SJCRH30 (cell line): ENCODE measurements at places on chromosomes 5 and 9. TPM values are rescaled to one million over a fixed set of nuclear protein-coding genes. Genes with fewer than 3 reads are reported as not detected.

GRCh38 chr5:30997681-30998080 lies 195.8 kb upstream of the CDH6 start:
- no peaks in the 10 kb centered on the region for H3K36me3 ChIP-seq
- no peaks in the 10 kb centered on the region for H3K27me3 ChIP-seq
- DNase-seq = no peak
- H3K4me3 ChIP-seq = no peak overlapping the region
- no peaks in the 10 kb centered on the region for H3K4me1 ChIP-seq

DNA sequence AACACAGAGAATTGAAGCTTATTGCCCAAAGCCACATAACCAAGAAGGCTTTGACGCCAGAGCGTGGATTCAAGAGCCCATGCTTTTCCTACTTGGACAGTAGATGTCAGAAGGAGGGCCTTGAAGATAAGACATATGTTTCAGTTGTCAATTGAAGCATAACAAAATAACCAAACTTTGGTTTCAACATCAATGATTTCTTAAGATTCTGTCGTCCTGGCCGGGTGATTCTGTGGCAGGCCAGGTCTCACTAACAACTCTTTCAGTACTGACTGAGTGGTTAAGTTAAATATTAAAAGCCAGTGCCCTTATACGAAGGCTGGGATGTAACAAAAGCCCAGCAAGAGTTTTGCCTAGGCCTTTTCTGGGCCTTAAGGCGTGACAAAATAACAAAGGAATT lies 94.0 kb downstream of the RCL1 start:
- no peaks in the 10 kb centered on the region for H3K4me1 ChIP-seq
- H3K27ac ChIP-seq = no peak overlapping the region
- H3K36me3 ChIP-seq = no peaks in the 10 kb centered on the region
- DNase-seq = no peak

DNA sequence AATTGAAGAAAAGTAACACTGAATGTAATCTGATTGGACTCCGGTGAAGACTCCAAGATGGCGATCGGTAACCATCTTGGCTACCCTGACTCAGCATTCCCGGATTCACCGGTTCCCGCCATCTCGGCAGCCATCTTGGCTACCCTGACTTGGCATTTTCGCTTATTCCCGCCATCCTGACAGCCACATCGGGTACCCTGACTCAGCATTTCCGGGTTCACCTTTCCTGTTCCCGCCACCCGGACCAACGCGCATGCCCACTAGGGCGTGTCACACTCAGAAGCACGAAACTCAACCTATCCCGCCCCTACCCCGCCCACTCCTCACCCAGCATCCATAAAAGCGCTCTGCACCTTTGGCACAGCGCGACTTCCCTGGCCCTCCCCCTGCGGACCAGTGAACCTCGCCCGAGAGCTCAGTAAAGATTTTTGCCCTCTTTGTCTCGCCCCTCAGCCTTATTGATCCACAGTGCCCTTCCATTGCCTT lies 17.2 kb downstream of the SPTLC1 start:
- DNase-seq = no peak
- H3K27me3 ChIP-seq = no peaks in the 10 kb centered on the region
- H3K27ac ChIP-seq = no peak overlapping the region
- H3K4me1 ChIP-seq = no peaks in the 10 kb centered on the region
- H3K4me3 ChIP-seq = no peak overlapping the region
- H3K36me3 ChIP-seq = peaks cover 15% of the 10 kb centered on the region

DNA sequence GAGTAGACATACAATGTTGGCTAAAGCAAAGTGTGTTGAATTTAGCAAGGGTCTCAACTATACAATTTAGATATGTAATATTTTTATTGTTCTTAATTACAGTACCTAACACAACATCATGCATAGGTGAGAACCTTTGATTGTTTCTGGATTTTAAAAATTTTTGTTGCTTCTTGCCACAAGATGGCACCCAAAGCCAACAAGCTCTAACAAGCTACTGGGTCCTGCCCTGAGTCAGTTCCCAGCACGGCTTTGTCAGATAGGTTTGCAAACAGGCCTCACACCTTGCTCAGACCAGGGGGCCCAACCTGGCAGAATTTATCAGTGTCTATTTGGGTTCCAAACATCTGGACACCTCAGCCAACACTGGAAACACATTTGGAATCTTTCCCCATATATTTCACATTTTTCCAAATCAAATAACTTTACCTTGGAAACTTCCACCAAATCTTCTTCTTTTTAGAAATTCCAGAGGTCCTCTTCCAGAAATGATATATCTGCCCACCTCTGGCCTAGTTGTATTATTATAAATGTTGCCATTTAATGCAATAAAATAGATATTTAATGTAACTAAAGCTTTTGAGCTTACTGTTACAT lies 49.5 kb upstream of the EGFLAM start:
- H3K27me3 ChIP-seq = no peaks in the 10 kb centered on the region; the same call in 1 of the 2 replicates
- peak; percentile 57 for DNase-seq
- no peak overlapping the region for H3K4me3 ChIP-seq
- H3K4me1 ChIP-seq = no peaks in the 10 kb centered on the region
- no peak overlapping the region for H3K27ac ChIP-seq
- no peaks in the 10 kb centered on the region for H3K36me3 ChIP-seq

DNA sequence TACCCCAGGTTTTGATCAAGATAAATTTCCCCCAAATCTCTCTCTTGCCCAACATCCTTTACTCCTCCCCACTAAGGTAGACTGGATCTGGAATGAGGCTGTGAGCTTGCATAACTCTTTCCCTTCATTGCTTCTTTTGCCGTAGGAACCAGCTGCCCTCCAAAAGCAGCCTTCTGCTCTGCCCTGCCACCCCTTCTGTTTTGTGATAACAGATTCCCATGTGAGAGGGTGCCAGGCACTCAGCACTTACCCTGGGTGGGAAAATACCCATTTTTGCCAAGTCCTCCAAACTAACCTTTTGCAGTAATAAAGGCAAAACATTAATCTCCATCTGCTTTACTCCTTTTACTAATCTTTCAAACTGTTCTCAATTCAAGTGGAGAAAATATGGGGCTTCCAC lies 182.6 kb downstream of the ASTN2 start:
- no peaks in the 10 kb centered on the region for H3K27me3 ChIP-seq
- peaks cover 3% of the 10 kb centered on the region; the same call in 1 of the 2 replicates for H3K36me3 ChIP-seq
- H3K4me1 ChIP-seq = no peaks in the 10 kb centered on the region

- H3K4me3 ChIP-seq = no peak overlapping the region
- H3K4me1 ChIP-seq = peaks cover 27% of the 10 kb centered on the region
- H3K27ac ChIP-seq = peak overlapping the region; percentile 59
- no peaks in the 10 kb centered on the region for H3K27me3 ChIP-seq
Measured at GRCh38 chr5:147674411-147674810, 108.1 kb downstream of the JAKMIP2 start.

GRCh38 chr9:94905606-94906005 lies 179.1 kb downstream of the AOPEP start:
- no peaks in the 10 kb centered on the region for H3K27me3 ChIP-seq
- H3K4me1 ChIP-seq = peaks cover 26% of the 10 kb centered on the region
- no peak overlapping the region for H3K4me3 ChIP-seq
- H3K27ac ChIP-seq = no peak overlapping the region
- no peaks in the 10 kb centered on the region for H3K36me3 ChIP-seq

The PITX1 gene
- 37.8 and 38.5 TPM in 2 replicates for total RNA-seq

The CAPSL gene
- not detected in 2 replicates for total RNA-seq

DNA sequence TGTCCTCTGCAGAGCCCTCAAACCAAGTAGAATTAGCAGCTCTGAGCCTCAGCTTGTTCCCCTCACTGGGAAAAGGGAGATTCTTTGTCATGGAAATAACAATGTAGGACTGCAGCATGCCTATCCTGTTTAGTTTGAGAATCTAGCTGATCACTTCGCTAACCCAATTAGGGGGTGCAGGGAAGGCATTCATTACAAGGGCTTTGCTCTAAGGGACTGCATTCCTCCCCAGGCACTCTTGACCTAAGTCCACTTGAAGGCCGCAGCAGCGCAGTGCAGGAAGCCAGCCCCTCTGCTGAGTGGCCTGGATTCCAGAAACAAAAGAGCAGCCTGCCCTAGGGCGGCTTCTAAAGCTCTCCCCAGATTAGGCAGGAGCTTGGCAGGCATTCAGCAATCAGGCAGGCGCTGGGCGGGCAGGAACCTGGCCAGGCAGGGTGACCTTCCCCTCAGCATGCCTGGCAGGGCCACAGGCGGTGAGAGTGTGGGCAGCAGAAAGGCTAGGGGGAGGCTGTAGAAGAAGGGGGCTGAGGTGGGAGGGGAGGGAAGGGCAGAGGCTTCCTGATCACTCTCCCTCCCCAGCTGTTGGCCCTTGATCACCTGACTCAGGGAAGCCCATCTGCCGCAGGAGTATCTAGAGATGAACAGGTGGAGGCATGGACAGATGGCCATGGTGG lies 24.8 kb downstream of the CCNJL start:
- peak overlapping the region; percentile 32 for H3K27ac ChIP-seq
- H3K36me3 ChIP-seq = peaks cover 5% of the 10 kb centered on the region; the same call in 1 of the 2 replicates
- H3K4me3 ChIP-seq = no peak overlapping the region
- H3K27me3 ChIP-seq = no peaks in the 10 kb centered on the region
- DNase-seq = peak; percentile 79
- peaks cover 19% of the 10 kb centered on the region for H3K4me1 ChIP-seq

The ALDH1A1 gene
- total RNA-seq = 1.0 and 1.6 TPM in 2 replicates

DNA sequence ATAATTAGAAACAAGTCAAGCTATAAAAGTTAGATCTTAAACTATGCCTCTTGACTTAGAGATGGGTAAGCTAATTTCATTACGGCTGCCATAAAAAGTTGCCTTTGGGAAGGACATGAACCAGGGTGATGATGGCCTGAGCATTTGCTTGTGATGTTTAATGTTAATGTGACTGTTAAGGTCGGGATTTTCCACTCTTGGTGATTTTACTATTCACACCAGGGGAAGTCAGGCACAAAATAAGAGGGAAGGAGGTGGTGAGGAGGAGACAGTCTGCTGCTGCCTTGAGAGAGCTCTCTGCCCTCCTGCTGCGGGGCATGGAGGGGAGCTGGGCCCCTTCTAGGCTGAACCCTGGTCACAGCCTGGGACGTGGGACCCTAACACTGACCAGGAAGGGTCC lies 34.4 kb downstream of the AHRR start:
- no peak overlapping the region for H3K27ac ChIP-seq
- H3K4me3 ChIP-seq = no peak overlapping the region
- DNase-seq = no peak
- H3K4me1 ChIP-seq = no peaks in the 10 kb centered on the region
- no peaks in the 10 kb centered on the region for H3K36me3 ChIP-seq
- no peaks in the 10 kb centered on the region for H3K27me3 ChIP-seq

- no peaks in the 10 kb centered on the region for H3K36me3 ChIP-seq
- no peak overlapping the region for H3K27ac ChIP-seq
- H3K27me3 ChIP-seq = no peaks in the 10 kb centered on the region
- H3K4me1 ChIP-seq = 0 out of 2 replicates have a peak, but pooled peaks cover 2% of the 10 kb centered on the region
- no peak for DNase-seq
- no peak overlapping the region for H3K4me3 ChIP-seq
Measured at GRCh38 chr5:115289104-115289503, 7.3 kb downstream of the CCDC112 start.

The STPG3 gene
- not detected in 2 replicates for total RNA-seq

The AIF1L gene
- 0.53 and 1.0 TPM in 2 replicates for total RNA-seq

The SREK1 gene
- 67.5 and 103 TPM in 2 replicates for total RNA-seq

The PCDHA3 gene
- total RNA-seq = 0.02 TPM in 1 of 2 replicates, not detected in the other

DNA sequence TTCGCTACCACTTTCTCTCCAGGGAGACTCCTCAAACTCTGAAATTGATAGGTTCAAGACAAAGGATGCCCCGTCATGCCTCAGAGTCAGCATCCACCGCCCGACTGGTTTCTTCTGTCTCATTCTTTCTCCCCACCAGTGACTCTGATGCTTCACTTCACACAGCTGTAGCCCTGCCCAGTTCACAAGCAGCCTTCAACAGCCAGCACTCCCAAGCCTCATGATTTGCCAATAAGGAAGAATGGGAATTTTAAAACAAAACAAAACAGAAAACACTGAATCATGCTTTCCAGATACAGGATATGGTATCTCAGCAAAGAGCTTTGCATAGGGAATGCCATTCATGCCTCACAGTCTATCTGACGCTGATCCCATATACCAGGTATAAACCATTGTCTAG lies 371.2 kb upstream of the RORB start:
- no peak overlapping the region for H3K4me3 ChIP-seq
- H3K4me1 ChIP-seq = no peaks in the 10 kb centered on the region
- no peak overlapping the region for H3K27ac ChIP-seq
- H3K36me3 ChIP-seq = no peaks in the 10 kb centered on the region
- no peak for DNase-seq

- no peak overlapping the region for H3K27ac ChIP-seq
- H3K4me3 ChIP-seq = no peak overlapping the region
- H3K4me1 ChIP-seq = no peaks in the 10 kb centered on the region
- no peaks in the 10 kb centered on the region for H3K27me3 ChIP-seq
- DNase-seq = no peak
Measured at GRCh38 chr5:33675958-33676464, 215.8 kb downstream of the ADAMTS12 start.

The PCDHGC3 gene
- 105 and 109 TPM in 2 replicates for total RNA-seq

The CER1 gene
- not detected in 2 replicates for total RNA-seq

The MUSK gene
- 13.6 and 14.1 TPM in 2 replicates for total RNA-seq

DNA sequence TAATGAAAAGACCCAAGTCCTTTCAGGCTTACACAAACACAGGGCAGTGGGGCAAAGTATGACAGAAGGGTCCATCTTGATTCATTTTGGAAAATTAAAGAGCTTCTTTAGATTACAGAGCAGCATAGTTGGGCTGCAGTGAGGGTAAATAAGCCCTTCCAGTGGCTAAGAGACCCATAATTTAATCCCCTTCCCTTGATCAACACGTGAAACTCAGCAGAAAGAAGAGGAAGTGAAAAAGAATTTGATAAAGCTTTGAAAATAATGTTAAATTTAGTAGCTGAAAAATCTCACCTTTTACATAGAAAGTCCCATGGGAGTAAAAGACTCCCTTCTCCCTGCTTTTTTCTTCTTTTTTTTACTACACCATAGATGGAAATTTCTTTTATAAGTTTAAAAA lies 87.6 kb downstream of the FREM1 start:
- H3K36me3 ChIP-seq = peaks cover 2% of the 10 kb centered on the region; the same call in 1 of the 2 replicates
- H3K4me1 ChIP-seq = no peaks in the 10 kb centered on the region
- DNase-seq = no peak
- no peak overlapping the region for H3K4me3 ChIP-seq

GRCh38 chr5:173742432-173742816 lies 126.0 kb upstream of the BOD1 start:
- no peaks in the 10 kb centered on the region for H3K27me3 ChIP-seq
- H3K36me3 ChIP-seq = no peaks in the 10 kb centered on the region
- no peak overlapping the region for H3K27ac ChIP-seq
- H3K4me3 ChIP-seq = no peak overlapping the region
- H3K4me1 ChIP-seq = peaks cover 23% of the 10 kb centered on the region
- no peak for DNase-seq

The PKN3 gene
- total RNA-seq = 15.8 and 20.2 TPM in 2 replicates

- no peaks in the 10 kb centered on the region for H3K27me3 ChIP-seq
- H3K27ac ChIP-seq = peak overlapping the region; percentile 92
- H3K4me3 ChIP-seq = peak overlapping the region; percentile 92
- no peaks in the 10 kb centered on the region for H3K36me3 ChIP-seq
- H3K4me1 ChIP-seq = peaks cover 29% of the 10 kb centered on the region
Measured at GRCh38 chr9:130835441-130836298, 616 bp downstream of the ABL1 start.

- no peaks in the 10 kb centered on the region for H3K27me3 ChIP-seq
- peaks cover 8% of the 10 kb centered on the region; the same call in 1 of the 2 replicates for H3K4me1 ChIP-seq
- DNase-seq = no peak
- H3K27ac ChIP-seq = no peak overlapping the region
- H3K36me3 ChIP-seq = no peaks in the 10 kb centered on the region; the same call in 1 of the 2 replicates
Measured at GRCh38 chr9:86531273-86531970, 177.2 kb upstream of the TUT7 start.

The FAM219A gene
- total RNA-seq = 4.7 and 4.9 TPM in 2 replicates

GRCh38 chr5:13708906-13709305 lies 235.6 kb downstream of the DNAH5 start:
- H3K27ac ChIP-seq = no peak overlapping the region
- no peaks in the 10 kb centered on the region for H3K4me1 ChIP-seq
- no peaks in the 10 kb centered on the region; the same call in 1 of the 2 replicates for H3K27me3 ChIP-seq
- no peak for DNase-seq

The ISL1 gene
- 2.5 and 2.8 TPM in 2 replicates for total RNA-seq

The FBP2 gene
- total RNA-seq = not detected in 2 replicates
